ENCODE measurements at places on chromosomes 5 and 9.

DNA sequence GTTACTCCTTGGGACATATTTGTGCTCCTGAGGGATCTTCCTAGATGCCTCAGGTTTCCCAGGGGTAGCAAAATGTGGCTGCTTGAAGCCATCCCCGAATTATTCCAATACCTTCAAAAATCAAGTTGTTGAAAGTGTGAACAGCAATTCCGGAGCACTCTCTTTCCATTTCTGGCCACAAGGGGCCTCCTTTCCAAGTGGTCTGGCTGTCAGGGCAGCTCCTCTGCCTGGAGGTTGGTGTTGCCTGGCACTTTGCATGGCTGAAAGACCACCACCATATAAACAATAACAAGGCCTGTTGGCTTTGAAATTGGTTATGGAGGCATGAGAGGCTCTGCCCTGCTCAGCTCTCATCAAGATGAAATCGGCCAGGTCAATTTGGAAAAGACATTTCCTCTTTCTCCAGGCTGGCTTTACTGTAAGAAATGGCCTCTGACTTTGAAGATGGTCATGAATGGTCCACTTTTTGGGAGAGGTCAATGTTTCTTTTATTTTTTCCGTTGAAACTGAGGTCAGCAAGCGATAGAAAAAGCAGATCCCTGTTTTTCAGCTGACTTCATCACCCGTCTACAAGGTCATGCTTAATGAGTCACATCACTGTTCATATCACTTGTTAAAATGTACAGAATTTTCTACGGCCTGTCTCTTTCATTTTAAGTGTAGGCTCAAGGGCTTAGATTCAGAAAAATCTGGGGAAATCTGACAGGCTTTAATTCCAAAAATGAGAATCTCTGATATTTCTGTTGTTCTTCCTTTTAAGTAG lies 481.1 kb upstream of the ZNF608 start:
- DNase-seq, result no peak

DNA sequence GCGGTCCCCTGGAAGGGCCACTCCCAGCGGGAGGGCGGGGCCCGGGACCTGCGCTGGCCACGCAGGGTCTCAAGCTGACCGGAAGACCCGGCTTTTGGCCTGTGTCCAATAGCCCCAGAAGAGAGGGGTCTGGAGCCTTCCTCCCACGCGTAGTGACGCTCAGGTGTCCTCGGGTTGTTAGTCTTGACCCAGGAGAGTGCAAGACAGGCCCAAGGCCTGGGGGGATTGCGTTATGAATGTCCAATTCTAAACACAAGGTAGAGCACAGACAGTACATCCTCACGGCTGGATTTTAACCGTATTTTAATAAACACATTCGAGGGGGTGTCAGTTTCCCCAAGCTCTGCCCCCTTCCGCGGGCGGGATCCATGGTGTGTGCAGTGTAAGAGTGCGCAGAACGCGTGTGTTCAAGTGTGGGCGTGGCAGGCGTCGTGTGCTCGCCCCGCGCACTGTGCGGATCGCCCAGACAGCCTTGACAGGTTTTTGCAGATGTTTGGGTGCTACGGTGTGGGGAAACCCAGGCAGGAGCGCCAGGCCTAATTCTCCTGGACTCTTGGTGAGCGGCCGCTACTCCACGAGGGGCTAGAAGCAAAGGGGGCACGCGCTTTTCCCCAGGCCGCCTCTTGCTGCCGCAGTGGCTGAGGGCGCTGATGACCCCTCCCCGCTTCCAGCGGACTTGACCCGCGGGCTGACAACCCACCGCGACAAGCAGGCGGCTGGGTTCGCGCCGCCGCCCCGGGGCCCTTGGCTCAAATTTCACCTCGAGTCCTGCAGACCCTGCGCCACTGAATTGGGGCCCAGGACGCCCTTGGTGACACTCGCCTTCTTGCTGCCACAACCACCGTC lies 6.1 kb upstream of the DMRT3 start:
- no peak for DNase-seq

- DNase-seq, result no peak
Measured at GRCh38 chr9:13975611-13976290, 338.2 kb downstream of the NFIB start.

DNA sequence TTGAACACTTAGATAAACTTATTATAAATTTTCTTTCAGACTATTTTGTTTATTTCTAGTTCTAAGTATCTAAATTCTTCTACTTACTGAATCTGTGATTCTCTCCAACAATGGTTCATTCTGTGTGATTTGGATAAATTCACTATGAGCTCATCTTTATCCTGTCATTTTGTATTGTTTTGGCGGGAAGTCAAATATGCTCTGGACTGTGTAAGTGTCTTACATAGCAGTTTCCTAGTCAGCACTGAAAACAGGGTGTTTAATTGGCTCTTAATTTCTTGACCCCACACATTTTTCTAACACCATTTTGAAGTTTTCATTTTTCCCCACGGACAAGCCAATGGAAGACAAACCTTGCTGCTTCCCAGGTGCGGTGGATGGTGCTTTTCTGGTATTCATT lies 207.0 kb upstream of the ACO1 start:
- no peak for DNase-seq

GRCh38 chr9:136862849-136863622 lies 3.1 kb downstream of the EDF1 start:
- no peak for DNase-seq

- no peak for DNase-seq
Measured at GRCh38 chr9:88508326-88508725, 26.7 kb upstream of the NXNL2 start.

All from anterior cingulate cortex (tissue), 58 donors.